ENCODE measurements at places on chromosomes 3 and 15. TPM values are rescaled to one million over a fixed set of nuclear protein-coding genes. Genes with fewer than 3 reads are reported as not detected.

GRCh38 chr15:63560741-63561448 is 36.3 kb upstream of the FBXL22 start:
- no peak for DNase-seq

DNA sequence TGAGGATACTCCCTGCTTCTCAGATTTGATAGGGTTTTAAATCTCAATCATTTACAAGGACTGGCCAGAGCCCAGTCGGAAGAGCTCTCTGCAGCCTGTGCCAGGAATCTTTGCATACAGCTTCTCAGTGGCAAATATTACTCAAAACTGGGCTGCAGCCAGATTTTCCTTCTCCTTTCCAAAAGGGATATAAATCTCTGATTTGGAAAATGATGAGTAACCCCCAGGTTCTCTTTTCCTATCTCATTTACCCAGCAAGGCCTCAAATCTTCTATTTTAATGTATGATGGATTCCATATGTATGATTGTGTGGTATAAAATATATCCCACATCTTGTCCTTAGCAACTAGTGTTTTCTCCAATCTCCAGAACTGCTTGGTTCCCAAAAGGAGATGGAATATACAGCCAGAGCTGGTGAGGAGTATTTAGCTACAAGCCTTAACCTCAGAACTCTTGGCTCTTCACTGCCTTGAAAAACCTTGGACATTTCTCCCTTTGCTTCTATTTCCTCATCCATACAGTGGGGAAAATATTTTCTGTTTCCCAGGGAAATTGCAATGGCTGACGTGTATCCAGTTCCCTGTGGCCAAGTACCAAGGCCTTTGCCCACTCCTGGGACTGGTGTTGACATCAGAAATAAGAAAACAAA is 114.4 kb downstream of the ATG7 start:
- DNase-seq, result no peak

DNA sequence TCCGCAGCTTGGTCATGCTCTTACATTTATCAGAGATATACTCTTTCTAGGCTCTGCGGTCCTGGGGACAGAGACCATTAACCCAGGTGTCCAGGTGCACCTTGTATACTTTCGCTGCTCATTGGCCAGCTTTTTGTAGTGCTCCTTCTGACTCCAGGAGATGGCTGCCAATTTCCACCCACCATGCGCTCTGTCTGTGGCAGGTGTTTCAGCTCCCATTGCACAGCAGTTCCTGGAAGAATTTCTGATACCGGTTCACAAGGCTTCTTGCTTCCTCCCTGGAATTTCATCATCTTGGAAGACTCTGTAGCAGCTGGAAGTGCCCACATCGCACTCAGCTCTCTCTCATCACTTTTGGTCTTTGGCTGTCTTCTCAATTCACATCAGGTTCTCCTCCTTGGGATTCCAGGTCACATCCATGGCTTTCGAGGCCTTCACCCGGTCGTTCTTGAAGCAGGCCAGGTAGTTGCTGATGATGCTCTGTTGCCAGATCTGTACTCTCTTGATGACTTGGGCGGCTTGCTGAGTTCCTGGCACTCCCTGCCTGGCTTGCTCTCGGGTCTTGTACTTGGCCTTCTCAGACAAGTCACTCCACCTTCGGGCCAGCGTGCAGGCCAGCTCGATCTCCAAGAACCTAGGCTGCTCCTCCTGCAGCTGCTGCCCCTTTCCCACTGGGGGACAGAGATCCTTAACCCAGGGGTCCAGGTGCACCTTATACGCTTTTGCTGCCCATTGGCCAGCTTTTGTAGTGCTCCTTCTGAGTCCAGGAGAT is 41.1 kb upstream of the ARL8B start:
- no peak for DNase-seq

ASB7 gene
- total RNA-seq, result 18.1 TPM

DNA sequence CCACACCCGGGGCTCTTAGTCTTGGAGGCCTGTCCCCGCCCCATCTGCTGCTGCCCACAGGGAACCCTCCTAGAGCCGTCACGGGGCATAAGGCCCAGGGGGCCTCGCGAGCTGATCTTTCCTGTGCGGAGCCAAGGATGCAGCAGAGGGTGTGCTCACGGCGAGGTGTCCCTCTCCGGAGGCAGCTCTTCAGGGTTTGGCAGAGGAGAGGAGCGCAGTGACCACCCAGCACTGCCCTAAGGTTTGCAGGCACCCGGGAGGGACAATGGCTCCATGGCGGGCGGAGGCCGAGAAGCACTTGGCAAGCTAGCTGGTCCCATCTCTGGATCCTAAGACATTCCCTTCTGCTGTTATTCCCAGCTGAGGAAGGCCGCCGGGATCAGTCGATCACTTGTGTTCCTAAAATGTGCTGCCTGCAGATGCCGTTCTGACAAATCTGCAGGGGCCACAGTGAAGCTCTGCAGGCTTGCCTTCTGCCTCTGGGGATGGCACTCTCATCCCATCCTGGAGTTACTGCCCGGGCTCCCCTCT is 47.4 kb upstream of the PCSK6 start:
- DNase-seq, result no peak

KATNBL1 gene
- total RNA-seq, result 46.1 TPM

GRCh38 chr3:156554515-156554841 is 439 bp downstream of the SSR3 start:
- DNase-seq, result no peak

DNA sequence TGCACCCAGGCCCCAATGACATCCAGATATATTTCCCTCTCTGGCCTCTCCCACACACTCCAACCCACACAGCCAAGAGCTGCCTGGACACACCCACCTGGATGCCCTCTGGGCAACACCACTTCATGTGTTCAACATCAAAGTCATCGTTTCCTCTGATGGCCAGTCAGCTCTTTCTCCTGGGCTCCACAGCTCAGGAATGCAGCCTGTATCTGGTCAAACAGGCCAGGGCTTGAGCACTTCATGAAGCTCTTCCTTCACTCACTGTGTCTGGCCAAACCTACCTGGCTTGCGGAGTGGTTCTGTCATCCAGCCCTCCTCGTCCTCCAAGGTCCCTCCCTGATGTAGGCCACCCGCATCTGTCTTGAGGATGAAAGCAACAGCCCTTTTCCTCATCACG is 35.8 kb upstream of the SLC6A11 start:
- no peak for DNase-seq

Measured in Panc1 (cell line).